ENCODE measurements at places on chromosomes 4 and X.
A peak's percentile ranks its signal among the peaks of the same experiment; 100 is the strongest.

- DNase-seq = no peak
Measured at GRCh38 chr4:40114206-40114605, 57.6 kb downstream of the N4BP2 start.

DNA sequence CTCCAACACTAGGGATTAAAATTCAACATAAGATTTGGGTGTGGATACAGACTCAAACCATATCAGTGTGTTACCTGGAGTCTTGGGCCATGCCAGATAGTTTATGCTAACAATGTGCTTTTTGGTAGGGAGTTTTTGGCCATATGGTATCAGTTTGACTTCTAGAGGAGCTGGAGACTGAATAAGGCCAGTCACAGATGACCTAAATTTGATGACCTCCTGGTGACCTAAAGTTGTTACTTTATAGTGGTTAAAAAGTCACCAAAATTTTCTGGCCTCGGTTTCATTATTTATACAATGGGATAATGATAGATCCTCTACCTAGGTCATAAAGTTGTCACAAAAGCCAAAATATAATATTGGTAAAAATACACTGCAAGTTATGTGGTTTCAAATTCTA, 877.1 kb downstream of the RAPGEF2 start:
- DNase-seq = no peak

GRCh38 chrX:155028129-155028528, 1.5 kb downstream of the FUNDC2 start:
- DNase-seq = peak; percentile 6

- DNase-seq = no peak
Measured at GRCh38 chr4:101018836-101019235, 328.5 kb downstream of the PPP3CA start.

GRCh38 chr4:52651996-52652672, 7.0 kb downstream of the USP46 start:
- no peak for DNase-seq

- DNase-seq = peak; percentile 41
Measured at GRCh38 chr4:142402900-142403299, 443.2 kb downstream of the INPP4B start.

All from activated CD4-positive, alpha-beta T cell treated with anti-CD3 and anti-CD28 coated beads for 36 hours (primary cell).